A673 (cell line): ENCODE measurements at places on chromosomes 4 and X. TPM values are rescaled to one million over a fixed set of nuclear protein-coding genes. Genes with fewer than 3 reads are reported as not detected.

The SERTM2 gene
- total RNA-seq: not detected in 2 replicates

The MAGEC2 gene
- total RNA-seq: not detected in 2 replicates

The SMIM43 gene
- 0.37 and 0.45 TPM in 2 replicates for total RNA-seq

The GABRE gene
- total RNA-seq: not detected in 2 replicates

The SYTL4 gene
- 2.3 and 3.2 TPM in 2 replicates for total RNA-seq

The NEXMIF gene
- total RNA-seq: 0.28 and 0.31 TPM in 2 replicates

The SYN1 gene
- 8.1 and 9.2 TPM in 2 replicates for total RNA-seq

The CCSER1 gene
- total RNA-seq: not detected in 2 replicates

The WDR19 gene
- 33.7 and 34.8 TPM in 2 replicates for total RNA-seq

The SLC34A2 gene
- total RNA-seq: 0.06 and 0.24 TPM in 2 replicates

The PLA2G12A gene
- total RNA-seq: 34.5 and 36.9 TPM in 2 replicates

The CTAG1A gene
- total RNA-seq: not detected in 2 replicates

The TCEAL3 gene
- total RNA-seq: 12.1 and 15.9 TPM in 2 replicates

The SPATA4 gene
- not detected in 2 replicates for total RNA-seq

The CXCL6 gene
- 0.28 and 0.56 TPM in 2 replicates for total RNA-seq

The SLC2A9 gene
- not detected in 2 replicates for total RNA-seq

The STAG2 gene
- total RNA-seq: 117 and 119 TPM in 2 replicates

The CXCL11 gene
- 0.30 and 0.50 TPM in 2 replicates for total RNA-seq

The GAGE13 gene
- not detected in 2 replicates for total RNA-seq

The TCEAL2 gene
- total RNA-seq: 0.28 TPM in 1 of 2 replicates, not detected in the other

The FAM50A gene
- 78.0 and 83.7 TPM in 2 replicates for total RNA-seq

The DCAF4L1 gene
- total RNA-seq: 0.26 and 0.41 TPM in 2 replicates

The KLF8 gene
- total RNA-seq: not detected in 2 replicates

The PGAM4 gene
- 0.57 TPM in 1 of 2 replicates, not detected in the other for total RNA-seq

The SATL1 gene
- total RNA-seq: 0.13 and 0.24 TPM in 2 replicates
